ENCODE measurements at places on chromosomes 7 and 10.

DNA sequence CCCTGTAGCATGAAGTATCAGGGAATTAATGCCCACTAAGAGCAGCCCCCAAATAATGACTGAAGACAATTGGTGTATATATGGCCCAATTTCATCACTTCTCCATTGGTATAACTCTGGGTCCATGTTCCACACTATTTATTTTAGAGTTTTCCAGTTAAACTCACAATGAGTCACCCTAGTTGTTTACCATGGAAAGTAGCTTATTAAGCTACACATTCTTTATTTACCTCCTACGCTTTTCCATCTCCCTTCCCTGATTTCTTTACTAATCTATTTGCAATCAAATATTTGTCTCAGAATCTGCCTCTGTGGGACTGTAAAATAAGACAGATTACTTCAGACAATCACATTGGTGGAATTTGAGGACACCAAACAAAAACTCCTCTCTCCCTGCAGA lies 655.6 kb downstream of the SORCS1 start:
- DNase-seq, result no peak

DNA sequence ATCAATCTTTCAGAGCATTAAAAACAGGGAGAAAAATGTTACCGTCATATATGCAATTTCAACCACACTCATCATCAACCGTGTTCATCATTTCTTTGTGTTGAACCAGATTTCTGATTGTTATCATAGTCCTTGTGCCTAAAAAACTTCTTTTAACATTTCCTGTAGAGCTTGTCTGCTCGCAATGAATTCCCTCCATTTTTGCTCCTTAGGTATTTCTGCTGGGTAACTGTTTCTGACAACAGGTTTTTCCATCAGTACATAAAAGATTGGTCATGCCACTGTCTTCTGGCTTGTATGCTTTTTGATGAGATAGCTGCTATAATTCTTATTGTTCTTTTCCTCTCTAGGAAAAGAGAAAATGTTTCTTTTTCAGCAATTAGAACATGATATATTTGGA lies 8.6 kb upstream of the RBM33 start:
- no peak for DNase-seq

DNA sequence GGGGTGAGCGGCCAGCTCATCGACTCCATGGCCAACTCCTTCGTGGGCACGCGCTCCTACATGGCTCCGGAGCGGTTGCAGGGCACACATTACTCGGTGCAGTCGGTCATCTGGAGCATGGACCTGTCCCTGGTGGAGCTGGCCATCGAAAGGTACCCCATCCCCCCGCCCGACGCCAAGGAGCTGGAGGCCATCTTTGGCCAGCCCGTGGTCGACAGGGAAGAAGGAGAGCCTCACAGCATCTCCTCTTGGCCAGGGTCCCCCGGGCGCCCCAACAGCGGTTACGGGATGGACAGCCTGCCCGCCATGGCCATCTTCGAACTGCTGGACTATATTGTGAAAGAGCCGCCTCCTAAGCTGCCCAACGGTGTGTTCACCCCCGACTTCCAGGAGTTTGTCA lies 17.4 kb upstream of the TSPAN33 start:
- DNase-seq, result no peak

DNA sequence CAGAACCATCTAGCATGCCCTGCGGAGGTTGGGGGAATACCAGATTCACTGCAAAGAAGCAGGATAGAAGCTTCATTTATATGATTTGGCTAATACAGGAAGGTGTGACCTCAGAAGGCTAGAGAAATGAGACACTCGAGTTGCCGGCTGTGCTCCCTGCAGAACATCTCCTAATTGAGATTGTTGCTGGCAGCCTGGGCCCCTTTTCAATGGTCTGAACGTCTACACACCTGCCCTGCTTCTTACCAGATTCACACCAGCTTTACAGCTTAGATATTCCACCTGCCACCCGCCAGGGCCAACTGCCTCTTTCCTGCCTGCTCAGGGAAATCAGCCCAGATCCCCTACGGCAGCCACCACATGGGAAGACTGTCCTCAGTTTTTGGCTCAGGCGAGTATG lies 475.3 kb upstream of the AUTS2 start:
- DNase-seq, result no peak

GRCh38 chr10:132687181-132687892 lies 98.6 kb downstream of the NKX6-2 start:
- DNase-seq, result no peak

- DNase-seq, result no peak
Measured at GRCh38 chr7:132077971-132078685, 498.1 kb downstream of the PLXNA4 start.

DNA sequence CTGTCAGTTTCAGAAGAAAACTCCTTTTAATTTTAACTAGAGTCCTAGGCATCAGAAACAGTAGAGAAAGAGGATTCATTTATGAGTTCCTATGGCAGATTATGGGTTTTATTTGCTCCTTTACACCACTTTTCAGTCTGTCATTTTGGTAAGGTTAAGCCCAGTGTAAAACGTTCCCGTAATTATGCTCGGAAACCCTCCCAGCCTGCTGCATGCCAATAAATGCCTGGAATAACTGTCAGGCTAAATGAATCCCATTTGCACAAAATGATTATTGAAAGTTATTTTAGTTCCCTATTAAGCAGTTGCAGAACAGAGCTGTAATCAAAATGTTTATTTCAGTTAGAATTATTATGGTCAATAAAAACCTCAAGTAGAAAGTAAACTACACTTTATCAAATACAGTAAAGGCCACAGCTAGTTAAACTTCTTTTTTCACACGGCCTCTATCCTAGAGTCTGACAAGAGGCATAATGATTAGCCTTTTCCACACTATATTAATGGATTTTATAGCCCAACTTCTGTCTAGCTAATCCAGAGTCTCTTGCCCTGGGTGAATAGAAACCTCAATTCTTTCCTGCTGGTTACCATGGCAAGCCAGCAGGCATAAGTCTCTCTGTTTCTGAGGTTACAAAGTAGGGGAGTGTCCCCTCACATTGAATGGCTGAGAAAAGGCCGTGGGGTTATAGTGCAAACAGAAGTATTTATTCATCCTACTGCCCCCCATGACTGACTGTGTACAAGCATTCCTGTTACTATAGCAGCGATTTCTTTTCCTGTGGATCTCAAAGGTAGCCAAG lies 80.8 kb upstream of the NPVF start:
- no peak for DNase-seq

DNA sequence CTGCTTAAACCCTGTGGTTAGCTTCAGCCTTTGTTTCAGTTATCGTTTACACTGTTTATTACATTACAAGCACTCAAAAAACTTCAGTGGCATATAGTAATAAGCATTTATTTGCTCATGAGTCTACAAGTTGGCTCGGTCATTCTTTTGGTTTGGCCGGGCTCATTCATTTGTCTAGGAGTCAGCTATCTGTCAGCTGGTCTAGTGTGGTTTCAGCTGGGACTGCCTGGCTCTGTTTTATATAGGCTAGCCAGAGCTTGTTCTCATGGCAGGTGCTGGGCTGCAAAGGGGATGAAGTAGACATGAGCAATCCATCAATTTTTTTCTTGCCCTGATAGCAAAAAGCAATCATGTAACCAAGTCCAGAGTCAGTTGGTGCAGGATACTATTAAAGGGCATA lies 103.6 kb downstream of the MKLN1 start:
- no peak for DNase-seq

DNA sequence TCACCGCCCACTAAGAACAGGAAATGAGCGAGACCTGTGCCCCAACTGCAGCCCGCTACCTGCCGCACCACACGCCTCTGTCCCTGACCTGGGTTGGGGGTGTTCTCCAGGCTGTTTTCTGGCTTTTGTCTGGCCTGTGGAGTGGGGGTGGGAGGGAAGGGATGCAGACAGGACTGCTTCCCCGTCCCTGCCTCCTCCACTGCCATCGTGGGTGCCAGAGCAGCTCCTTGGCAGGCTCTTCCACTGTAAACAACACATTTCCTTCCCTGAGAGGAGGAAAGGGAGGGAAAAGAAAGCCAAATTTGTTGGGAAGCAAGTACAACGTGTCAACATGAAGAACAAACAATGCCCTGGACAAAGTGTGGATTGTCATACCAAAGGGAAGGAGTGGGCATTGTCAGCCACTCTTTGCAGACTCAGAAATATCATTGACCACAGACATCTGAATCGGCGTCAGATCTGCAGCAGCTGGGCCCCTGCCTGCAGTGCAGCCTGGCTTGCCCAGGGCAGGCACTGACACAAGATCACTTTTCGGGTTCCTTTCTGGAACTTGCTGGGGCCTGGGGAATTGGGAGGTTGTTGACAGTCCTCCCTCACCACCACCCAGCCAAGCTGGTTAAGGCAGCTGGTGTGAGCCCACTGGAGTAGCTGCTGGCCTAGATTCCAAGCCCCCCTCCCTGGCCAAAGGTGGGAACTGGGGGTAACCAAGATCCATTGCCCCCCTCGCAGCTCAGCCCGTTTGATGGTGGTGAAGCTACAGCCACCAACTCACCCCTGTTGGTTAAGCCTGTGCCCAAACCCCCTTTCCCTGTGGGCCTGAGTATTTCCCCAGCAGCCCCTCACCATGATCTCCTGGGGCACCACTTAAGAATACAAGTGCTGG lies 22.6 kb upstream of the TRIM8 start:
- DNase-seq, result no peak

- no peak for DNase-seq
Measured at GRCh38 chr7:65951837-65952578, 30.0 kb downstream of the GUSB start.

DNA sequence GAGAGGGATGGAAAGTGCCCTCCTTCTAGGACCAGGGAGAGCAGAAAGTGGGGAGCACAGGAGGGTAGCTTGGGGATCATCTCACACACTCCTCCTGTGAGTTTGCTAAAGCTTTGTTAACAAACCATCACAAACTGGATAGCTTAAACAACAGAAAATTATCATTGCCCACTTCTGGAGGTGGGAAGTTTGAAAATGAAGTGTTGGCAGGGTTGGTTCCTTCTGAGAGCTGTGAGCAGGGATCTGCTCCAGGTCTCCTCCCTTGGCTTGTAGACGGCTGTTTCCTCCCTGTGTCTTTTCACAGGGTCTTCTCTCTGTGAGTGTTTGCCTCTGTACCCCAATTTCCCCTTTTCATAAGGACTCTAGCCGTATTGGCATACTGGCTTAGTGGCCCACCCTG lies 32.0 kb upstream of the CXCL12 start:
- no peak for DNase-seq

GRCh38 chr10:88281592-88282347 lies 301.3 kb downstream of the RNLS start:
- peak; percentile 77 for DNase-seq

DNA sequence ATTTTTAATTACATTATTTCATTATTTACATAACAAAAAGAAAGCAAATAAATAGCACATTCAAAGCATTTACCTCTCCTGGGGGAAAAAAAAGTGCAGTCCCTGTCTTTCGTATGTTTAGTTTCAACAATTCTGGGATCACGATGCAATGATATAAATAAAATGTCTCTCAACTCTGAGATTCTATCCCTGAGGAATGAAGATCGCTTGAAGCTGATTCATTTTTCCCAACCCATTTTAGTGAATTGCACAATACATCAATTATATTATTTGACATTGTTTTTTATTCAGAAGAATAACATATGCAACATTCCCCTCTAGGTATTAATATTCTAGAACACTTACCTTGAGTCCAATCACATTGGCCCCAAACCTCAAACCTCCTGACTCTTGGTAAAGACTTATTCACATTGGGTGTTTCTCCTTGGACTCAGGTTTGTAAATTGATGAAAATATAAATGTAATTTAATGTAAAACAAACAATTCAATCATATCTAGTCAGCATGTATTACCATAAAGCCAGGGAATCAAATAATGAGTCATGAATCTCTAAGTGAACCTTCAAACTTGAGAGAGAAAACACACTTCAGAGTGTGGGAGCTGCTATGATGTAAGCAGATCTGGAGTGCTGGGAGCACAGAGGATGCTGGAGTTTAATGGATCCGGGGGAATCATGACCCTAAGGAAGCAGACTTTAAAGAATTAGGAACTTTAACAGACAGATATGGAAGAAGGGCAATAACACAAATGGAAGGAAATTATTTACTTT lies 5.3 kb upstream of the SCIN start:
- DNase-seq, result no peak

DNA sequence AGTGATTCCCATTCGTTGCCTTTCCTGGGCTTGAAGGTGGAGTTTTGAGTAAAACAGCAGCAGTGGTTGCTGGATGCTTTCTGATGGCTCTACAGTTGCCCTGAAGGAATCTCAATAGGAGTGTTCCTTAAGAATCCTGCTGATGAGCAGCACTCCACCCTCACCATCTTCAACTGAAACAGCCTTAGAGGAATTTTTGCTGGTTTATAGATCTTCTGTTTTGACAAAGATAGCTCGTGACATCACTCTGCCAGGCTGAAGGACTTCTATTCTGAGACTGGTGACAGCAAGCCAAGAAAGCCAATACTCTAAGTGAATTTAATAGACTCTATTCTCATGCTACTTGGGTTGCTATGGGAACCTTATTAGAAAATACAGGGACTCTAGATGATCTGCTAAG lies 1014.7 kb downstream of the NRG3 start:
- DNase-seq, result no peak

- no peak for DNase-seq
Measured at GRCh38 chr10:78443900-78444571, 410.4 kb downstream of the RPS24 start.

GRCh38 chr10:11823989-11824346 lies 812 bp downstream of the PROSER2 start:
- peak; percentile 32 for DNase-seq

GRCh38 chr7:99325592-99326407 lies at the start of gene ARPC1A:
Gene ARPC1A, plus strand, starts transcription at chr7:99325898. Its CDS starts 7,456 bp downstream, at chr7:99333354.
- peak; percentile 90 for DNase-seq

DNA sequence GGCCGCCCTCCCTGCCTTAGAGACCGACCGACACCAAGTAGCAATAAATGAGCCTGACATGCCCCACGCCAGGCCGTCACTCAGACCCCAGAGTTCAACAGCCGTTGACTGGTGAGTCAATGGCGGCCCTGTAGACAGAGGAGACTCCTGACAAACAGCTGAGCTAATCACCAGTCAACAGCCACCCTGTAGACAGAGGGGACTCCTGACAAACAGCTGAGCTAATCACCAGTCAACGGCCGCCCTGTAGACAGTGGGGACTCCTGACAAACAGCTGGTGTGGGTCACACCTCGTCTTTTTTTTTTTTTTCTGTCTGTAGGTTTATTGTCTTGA lies 16.9 kb upstream of the KNDC1 start:
- no peak for DNase-seq

GRCh38 chr10:10233229-10233628 lies 784.4 kb upstream of the CELF2 start:
- no peak for DNase-seq

DNA sequence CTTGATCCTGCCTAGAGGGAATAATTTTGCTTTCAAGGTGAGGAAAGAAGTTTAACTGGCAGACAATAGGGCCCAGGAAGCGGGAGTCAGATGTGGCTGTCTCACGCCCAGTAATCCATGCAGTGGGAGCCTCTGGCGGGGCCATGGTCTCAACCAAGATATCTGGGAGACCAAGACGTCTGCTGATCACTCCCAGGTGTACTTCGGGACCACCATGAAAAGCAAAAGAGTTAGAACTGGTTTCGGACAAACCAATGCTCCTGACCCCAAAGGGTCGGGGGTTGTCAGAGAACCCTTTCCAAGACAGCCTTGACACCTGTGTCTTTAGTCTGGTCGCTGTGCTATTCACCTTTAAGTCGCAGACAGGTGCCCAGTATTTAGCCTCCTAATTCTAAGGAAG lies 256.9 kb upstream of the MBL2 start:
- no peak for DNase-seq

GRCh38 chr10:11411926-11412545 lies 199.4 kb downstream of the USP6NL start:
- DNase-seq, result no peak

Measured in fibroblast of skin of back (primary cell).